ENCODE measurements at places on chromosomes 6 and 20. TPM values are rescaled to one million over a fixed set of nuclear protein-coding genes. Genes with fewer than 3 reads are reported as not detected.

- DNase-seq, result peak; percentile 90
Measured at GRCh38 chr6:141484711-141485110, 648.0 kb upstream of the GJE1 start.

DNA sequence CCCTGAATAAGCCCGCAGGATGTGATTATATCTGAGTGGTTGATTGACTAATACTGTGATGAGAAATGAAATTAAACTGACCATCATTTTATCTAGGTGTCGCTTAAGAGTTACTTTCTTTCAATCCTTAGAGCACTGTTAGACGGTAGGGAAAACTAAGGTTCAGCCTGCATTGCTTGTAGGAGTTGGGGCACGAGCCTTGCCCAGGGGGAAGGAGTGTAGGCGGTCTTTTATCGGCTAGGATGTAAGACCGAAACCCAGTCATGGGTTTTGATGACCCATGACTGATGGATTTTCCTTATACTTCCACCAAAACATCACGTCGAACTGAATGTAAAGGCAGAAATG lies 392 bp upstream of the TASP1 start:
- DNase-seq, result no peak

DNA sequence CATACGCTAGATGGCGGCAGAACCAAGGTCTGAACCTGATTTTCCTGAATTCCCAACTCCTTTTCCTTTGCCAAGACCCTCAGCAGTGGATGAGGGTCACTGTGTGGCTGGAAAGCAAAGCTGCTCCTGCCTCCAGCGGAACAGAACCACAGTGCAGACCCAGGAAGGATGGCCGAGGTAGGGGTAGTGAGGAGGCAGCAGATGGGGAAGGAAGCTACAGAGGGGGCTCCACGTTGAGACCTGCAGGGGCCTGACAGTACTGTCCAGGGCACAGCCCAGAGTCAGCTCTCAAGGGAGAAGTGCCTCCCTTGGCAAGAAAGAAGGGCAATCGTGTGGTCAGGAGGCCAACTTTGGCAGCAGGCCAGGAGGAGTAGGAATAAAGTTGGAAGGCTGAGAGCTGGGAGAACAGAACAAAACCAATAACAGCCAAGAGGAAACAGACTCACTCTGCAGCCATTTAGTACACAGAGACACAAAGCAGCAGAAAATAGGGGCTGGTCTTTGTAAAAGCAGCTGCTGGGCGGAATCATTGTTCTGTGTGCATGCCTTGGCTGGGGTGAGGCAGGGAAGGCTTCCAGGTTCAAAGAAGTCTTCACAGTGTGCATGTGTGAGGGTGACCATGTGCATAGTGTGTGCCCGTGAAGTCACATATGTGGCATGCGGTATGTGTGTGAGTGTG lies 3.1 kb downstream of the GABRR2 start:
- peak; percentile 85 for DNase-seq

DNA sequence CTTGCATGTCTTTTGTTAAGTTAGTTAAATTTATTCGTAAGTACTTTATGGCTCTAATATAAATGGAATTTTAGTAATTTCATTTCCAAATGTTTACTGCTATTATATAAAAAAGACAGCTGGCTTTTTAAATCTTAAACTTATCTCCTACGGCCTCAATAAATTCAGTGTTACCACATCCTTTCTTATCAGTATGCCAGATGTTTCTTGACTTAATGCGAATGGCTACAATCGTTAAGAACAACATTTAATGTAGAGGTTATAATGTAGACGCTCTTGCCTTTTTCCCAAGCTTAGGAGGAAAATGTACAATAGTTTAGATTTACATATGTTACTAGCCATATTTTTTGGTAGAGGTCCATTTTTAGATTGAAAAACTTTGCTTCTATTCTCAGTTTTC lies 659.4 kb downstream of the TENT5A start:
- no peak for DNase-seq

- DNase-seq, result no peak
Measured at GRCh38 chr20:32829311-32830005, 9.7 kb downstream of the MAPRE1 start.

The PPP1R14C gene
- total RNA-seq, result not detected

The SPO11 gene
- not detected for total RNA-seq

The APCDD1L gene
- total RNA-seq, result 122 TPM

The TUBE1 gene
- 23.1 TPM for total RNA-seq

The ZC2HC1B gene
- total RNA-seq, result not detected
